ENCODE measurements at places on chromosomes 16 and 17.

GRCh38 chr17:57528058-57528451 lies 217.0 kb downstream of the CCDC182 start:
- DNase-seq = no peak

- DNase-seq = no peak
These were observed 48.6 kb upstream of the XYLT1 start for GRCh38 chr16:17519101-17519955.

DNA sequence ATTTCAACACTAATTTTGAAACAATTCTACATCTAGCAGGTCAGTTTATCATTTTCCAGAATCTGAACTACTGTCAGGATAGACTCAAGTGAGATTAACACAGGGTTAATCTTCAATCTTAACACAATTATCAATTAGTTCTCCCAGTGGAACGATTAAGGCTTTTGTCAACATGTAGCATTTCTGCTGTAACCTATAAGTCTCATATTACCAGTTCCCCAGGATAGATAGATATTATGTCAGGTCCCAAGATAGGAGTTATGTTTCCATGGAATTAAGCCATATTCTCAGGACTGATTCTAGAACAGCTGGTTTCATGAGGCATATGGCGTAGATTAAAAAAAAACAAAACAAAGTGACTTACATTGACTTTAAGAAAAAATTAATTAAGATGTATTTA lies 4.4 kb upstream of the FBF1 start:
- DNase-seq = no peak

GRCh38 chr17:2395258-2396181 lies 5.3 kb downstream of the MNT start:
- DNase-seq = peak; percentile 31

GRCh38 chr17:40995116-40995515 lies 1.2 kb upstream of the KRTAP3-3 start:
- DNase-seq = no peak

DNA sequence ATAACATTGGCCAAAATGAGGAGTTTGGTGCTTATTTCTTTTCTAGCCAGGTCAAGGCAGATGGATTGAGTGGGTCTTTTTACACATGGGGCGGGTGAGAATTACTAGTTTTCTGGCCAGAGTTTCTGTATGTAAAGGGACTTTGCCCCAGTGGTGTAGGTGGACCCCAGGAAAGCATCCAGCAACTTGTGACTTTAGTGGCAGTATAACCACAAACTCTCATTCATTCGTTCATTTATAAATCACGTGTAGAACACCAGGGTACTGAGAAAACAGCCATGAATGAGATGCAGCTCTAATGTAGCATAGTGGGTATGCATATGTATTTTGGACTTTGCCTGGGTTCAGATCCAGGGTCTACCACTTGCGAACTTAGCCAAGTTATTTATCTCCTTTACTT lies 8.1 kb downstream of the RAI1 start:
- no peak for DNase-seq

GRCh38 chr16:47873434-47873833 lies 282.4 kb downstream of the ABCC12 start:
- peak; percentile 9 for DNase-seq

DNA sequence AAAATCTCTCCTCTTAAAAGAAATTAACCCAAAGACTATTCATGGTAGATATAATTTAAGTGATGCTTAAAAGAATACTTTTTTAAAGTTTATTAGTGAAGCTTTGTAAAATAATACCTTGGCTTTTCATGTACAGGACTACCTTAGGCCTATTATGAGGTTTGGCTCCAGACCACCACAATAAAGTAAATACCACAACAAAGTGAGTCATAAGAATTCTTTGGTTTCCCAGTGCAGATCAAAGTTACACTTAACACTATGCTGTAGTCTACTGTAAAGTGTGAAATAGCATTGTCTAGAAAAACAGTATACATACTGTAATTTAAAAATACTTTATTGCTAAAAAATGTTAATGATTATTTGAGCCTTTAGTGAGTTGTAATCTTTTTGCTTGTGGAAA lies 31.7 kb downstream of the CLTC start:
- no peak for DNase-seq

DNA sequence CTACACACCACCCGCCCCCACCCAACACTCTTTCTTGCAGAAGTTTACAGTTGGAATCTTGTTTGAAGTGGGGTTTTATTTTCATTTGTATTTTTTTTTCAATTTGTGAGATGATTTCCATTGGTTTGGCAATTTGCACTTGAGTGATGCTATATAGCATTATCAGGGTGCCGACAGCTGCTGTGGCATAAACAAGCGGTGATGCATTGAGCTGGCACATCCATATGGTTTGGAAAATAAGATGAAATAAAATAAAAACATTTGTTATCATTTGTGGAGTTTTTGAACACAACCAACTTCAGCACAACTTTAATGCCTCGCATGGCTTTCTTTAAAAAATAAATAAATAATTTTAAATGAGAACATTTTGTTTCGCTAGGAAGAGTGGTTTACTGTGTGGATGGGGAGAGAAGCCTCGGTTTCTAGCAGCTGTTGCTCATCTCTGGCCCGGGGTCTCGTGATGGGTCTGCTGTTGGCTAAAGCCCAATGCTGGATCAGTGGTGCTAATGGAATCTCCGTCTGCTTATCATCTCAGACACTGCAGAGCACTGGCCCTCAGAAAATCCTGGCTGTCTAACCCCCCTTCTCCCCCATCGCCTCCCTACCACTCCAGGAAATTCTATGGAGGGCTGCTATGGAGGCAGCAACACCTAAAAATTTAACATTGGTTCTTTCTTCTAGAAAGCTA lies 192.3 kb upstream of the MAF start:
- no peak for DNase-seq
